ENCODE measurements at places on chromosomes 3 and 15.

DNA sequence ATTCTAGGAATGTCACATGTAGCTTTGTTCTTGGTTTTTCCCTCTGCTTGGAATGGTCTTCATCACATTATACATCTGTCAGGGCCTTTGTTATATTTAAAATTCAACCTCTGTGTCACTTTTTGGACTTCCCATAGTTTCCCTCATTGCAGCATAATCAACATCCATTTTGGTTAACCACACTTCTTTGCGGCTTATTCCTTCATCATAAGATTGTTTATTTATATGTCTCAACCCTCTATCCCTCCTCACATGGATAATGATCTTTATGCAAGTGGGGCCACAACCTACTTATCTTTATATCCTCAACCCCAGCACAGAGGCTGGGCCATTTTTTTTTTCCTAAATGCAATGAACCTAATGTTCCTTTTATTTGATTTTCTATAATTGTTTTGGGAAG lies 260.0 kb upstream of the THBS1 start:
- DNase-seq, result peak; percentile 29

- DNase-seq, result no peak
Observed at GRCh38 chr3:127408022-127408683, 120.3 kb upstream of the PRR20G start.

GRCh38 chr15:59958288-59958687 lies 45.8 kb upstream of the FOXB1 start:
- no peak for DNase-seq

DNA sequence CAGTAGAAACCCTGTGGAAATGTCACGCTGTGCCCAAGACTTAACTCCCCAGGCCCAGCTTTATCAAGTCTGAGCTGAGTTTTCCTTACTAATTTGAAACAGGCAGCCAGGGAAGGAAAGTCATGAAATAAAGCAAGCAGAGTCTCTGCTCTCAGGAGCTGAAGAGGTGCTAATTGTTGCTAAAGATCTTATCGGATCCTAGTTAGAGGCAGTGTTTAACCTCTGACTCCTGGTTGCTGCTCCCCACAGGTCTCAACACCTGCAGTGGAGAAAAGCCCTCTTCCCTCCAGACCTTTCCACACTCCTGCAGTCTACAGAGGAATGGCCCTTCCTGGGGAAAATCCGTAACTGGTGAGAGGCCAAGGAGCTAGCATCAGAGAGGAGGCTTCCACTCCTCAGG lies 628.2 kb downstream of the NTRK3 start:
- DNase-seq, result no peak

GRCh38 chr3:102136183-102136582 lies 286.9 kb downstream of the NFKBIZ start:
- DNase-seq, result no peak

DNA sequence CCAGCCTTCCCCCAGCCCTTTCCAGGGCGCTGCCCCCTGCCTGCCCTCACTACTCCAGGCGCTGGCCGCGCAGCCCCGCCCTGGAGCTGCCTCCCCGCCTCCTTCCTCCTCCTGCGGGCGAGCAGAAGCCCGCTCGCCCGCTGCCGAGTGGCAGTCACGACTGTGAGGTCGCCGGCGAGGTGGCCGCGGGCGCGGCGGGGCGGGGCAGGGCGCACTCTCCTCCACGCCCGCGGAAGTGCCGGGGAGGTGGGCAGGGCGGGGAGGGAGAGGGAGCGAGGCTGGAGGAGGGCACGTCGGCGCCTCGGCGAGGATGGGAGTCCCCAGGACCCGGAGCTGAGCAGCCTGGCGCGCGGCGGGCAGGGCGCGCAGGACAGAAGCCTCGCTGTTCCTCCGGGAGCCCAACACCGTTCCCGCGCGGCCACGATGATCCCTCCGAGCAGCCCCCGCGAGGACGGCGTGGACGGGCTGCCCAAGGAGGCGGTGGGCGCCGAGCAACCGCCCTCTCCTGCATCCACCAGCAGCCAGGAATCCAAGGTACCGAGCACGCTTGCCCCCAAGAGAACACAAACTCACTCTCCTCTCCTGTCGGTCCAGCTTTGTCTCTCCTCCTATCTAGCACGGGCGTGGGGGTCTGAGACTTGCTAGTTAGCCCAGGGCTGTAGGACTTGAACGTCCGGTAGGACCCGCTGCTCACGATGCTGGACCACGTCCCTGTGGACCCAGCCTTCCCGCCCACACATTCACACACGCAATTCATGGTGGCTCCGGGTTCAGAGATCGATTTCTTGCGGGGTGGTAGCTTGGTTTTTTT lies at the start of gene STAC:
Gene STAC, plus strand, starts transcription at position 284 of the 811 bp plus-strand sequence. Its CDS starts 140 bp downstream, at position 424.
- DNase-seq, result peak; percentile 41

DNA sequence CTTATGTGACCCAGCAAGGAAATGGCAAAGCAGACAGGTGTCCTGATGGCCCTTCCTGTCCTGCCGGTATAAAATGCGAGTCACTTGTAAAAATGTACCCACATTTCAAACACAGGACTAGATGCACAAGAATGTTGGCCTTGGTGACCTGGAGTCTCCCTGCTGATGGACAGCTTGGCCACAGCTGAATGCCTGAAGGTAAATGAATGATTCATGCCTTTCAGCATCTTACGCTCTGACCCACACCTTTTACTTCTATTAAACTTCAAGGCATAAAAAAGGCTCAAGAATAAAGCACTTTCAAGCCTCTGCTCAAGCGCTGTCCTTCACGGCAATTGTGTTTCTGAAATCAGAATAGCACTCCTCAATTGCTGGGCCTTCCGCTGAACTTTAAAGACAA lies 228.0 kb upstream of the SLCO3A1 start:
- DNase-seq, result no peak

GRCh38 chr3:114194750-114195149 lies 15.9 kb upstream of the DRD3 start:
- DNase-seq, result peak; percentile 19

DNA sequence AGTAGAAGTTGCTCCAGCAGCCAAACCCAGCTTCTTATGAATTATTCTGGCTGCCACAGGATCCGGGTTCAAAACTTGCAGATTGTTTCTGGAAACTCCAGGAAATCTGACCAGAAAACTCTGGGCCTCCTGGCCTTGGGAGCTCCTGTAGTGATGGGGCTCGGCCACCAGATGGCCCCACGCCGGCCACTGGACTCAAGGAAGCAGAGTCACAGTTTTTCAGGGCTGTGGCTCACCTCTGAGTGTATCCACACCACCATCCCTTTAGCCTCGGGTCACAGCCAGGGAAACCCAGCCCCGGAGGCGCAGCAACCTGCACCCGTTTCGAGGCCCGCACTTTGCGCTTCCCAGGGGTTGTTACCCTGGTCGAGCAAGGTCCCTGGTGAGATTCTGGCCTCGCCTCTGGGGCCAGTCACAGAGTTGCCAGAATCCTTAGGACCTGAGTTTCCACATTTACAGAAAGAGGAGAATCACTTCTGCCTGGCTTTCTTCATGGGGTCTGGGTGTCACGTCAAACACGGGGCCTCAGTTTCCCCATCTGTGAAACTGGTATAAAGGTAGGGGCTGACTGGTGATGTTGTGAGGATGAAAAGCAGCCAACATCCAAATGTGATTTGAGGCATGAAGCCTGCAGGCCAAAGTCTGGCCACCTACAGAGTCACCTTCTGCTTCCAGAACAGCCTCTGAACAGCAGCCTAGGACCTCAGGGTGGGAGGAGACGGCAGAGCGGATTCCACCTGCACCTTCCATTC lies 53.5 kb upstream of the LCTL start:
- peak; percentile 88 for DNase-seq

DNA sequence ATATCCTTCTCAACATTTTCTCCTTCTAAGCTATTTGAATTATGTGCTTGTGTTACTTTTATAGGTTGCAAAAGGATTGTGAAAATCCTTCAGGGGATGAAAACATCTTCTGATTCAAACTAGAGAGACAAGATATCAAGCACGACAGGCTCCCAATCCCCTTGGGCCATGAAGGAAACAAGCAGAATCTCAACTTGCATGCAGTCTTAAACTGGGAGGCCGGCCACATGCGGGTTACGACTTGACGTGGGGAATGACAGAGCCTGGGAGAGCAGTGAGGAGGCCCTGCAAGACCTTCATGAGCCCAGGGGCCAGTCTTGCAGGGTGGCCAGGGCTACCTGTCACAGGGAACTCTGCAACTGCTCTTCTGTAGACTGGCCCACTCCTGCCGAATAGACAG lies 94.4 kb downstream of the SCN11A start:
- DNase-seq, result no peak

- peak; percentile 38 for DNase-seq
Observed at GRCh38 chr3:177934001-177934891, 602.0 kb upstream of the KCNMB2 start.

GRCh38 chr3:183306798-183307671 lies 54.0 kb downstream of the B3GNT5 start:
- peak; percentile 56 for DNase-seq

DNA sequence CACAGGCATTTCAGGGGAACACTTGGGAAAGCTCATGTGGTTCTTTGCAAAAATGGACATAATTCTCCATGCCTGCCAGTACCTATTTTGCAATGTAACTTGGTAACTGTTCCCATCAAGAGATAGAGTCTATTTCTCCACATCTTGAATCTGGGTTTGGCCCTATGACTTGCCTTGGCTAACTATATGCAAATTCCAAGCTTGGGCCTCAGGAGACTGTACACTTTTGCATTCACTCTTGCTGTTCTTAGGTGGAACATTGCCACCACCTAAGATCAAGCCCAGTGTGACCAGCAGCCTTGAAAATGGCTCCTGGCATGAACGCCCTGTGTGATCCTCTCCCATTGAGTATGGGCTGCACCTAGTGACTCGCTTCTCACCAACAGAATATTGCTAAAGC lies 19.8 kb upstream of the SMAD6 start:
- no peak for DNase-seq

- DNase-seq, result no peak
Observed at GRCh38 chr3:147736226-147736625, 327.1 kb downstream of the ZIC1 start.

Data from ELR (cell line).